ENCODE measurements at places on chromosomes 16 and 17.

GRCh38 chr16:71303938-71304337 is 14.7 kb upstream of the CMTR2 start:
- no peak for DNase-seq

DNA sequence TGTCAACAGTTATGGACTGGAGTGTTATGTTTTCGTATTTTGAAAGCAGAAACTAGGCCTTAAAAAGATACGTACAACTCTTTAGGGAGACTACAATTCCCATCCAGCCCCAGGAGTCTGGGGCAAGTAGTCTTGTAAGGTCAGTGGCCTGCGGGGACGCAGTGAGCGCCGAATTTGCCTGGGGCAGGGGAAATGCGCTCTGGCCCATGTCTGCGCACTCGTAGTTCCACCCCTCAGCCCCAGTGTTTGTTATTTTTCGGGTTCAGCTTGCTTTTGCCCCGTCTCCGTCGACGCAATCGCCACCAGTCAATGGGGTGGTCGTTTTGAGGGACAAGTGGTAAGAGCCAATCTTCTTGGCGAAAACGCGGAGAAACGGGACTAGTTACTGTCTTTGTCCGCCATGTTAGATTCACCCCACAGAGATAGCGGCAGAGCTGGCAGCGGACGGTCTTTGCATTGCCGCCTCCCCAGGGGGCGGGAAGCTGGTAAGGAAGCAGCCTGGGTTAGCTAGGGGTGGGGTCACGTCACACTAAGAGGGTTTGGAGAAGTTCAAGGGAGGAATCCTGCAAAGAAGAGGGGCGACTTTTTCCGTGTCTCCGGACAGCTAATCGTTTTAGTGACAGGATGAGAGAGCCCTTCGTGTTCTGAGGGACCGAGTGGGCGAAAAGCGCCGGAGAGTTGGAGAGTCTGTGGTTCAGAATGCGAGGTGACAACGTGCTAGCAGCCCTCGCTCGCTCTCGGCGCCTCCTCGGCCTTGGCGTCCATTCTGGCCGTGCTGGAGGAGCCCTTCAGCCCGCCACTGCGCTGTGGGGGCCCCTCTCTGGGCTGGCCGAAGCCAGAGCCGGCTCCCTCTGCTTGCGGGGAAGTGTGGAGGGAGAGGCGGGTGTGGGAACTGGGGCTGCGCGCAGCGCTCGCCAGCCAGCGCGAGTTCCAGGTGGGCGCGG is 1.1 kb upstream of the BRCA1 start:
- peak; percentile 18 for DNase-seq

- DNase-seq: no peak
Measured at GRCh38 chr16:71631776-71632175, 5.8 kb downstream of the MARVELD3 start.

- no peak for DNase-seq
Measured at GRCh38 chr17:61686113-61686512, 95.1 kb upstream of the NACA2 start.

DNA sequence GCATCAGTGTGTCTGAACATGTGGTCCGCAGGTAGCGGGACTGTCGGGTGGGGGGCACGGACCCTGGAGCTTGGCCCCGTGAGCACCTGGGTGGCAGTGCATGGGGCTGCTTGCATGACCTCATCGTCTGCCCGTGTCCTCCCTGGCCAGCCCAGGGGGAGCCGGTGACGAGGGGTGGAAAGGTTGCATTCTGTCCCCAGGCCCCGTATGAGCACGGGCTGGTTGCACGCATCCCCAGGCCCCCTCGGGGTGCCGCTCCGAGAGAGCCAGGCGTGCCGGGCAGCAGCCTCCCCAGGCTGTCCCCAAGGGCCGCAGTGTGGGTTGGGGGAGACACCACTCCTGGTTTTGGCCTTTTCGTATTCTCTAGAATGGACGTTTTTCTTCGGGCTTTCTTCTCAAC is 29.9 kb downstream of the TSC2 start:
- no peak for DNase-seq

DNA sequence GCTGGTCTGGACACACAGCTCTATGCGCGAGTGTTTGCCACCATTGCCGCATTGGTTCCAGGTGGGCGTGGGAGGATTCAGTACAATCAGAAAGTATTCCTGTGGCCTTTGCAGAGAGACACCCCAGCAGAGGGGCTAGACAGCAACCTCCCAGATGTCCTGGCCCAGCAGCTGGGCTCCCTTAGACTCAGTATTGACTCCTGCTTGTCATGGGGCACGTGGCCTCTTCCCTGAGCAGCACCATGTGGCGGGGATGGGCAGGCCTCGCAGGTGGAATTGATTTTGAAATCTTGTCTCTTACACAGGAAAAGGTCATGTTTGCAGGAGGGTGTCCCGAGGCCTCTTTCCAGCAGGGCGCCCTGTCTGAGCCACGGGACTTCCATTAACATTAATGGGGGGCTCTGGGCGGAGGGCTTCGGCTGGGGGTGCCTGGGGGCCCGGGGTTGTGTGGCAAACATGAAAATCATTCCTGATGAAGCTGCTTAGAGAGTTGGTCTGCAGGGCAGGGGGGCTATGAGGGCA is 96.4 kb downstream of the C16orf78 start:
- DNase-seq: no peak

DNA sequence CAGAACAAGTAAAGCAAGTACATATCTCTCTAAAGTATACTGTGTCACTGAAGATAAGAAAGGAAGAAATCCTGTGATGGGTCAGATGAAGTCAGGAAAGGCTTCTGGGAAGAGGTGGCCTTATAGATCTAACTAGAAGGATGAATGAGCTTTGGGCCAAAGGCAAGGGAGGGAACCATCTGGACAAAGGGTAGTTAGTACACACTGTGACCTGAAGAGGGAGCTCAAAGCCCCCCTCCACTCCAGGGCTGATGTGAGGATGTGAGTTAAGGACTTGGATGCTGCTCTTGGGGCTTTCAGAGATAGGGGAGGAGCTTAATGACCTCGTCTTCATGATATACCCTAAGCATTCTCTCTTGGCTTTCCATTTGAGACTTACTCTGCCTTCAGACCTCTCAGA is 185.3 kb upstream of the CACNG3 start:
- DNase-seq: peak; percentile 81

- no peak for DNase-seq
Measured at GRCh38 chr16:80992676-80993293, 13.9 kb downstream of the CMC2 start.

GRCh38 chr17:8322061-8322460 is 12.0 kb downstream of the ARHGEF15 start:
- no peak for DNase-seq

DNA sequence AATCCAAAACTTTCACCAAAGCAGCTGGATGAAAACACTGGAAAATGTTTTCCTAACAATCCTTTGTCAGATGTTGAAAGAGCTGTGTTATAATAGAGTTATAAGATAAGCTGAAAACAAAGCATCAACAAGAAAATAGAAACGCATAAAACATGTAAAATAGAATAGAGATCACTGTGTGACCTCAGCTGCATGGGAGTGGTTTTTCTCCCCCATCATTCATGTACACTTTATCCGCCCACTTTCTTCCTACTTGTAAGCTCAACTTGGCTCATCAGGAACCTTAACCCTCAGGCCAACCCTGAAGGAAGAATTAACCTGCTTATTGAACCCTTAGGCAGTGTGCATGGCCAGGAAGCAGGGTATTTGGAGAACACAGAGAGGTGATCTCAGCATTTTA is 238.5 kb upstream of the PMFBP1 start:
- DNase-seq: no peak

DNA sequence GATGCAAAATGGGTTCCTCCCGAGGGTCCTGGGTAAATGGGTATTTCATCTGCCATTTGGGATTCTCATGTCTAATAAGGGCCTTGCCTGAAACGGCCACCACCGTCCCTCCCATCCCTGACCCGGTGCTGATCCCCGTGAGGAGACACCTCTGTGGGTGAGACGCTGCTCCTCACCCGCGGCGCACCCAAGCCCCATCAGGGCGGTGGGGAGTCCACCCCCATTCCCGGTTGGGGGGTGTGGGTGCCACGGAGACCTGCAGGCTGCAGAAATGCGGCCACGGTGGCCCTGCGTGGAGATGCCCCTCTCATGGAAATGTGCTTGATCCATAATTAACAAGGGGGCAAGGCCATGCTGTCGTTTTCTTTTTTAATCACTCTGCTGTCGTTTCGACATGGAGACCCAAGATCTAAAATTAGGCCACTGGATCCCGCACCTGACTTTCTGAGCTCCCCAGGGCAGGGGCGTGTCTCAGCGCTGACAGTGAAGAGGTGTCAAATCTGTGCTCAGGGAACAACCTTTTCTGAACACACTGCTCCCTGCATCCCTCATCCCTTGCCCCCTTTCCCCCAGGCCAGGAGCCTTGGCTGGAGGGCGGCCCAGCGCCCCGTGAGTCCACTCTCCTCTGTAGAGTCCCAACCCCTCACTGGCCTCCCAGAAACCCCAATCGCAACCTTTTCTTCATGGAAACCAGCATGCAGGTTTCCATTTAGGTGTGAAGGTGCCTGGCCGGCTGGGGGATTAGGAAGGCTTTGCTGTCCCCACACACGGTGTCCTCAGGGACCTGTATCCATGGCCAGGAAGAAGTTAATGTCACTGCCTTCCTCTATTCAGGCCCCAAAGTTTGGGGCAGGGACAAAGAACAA is 38.9 kb downstream of the PEMT start:
- DNase-seq: no peak

DNA sequence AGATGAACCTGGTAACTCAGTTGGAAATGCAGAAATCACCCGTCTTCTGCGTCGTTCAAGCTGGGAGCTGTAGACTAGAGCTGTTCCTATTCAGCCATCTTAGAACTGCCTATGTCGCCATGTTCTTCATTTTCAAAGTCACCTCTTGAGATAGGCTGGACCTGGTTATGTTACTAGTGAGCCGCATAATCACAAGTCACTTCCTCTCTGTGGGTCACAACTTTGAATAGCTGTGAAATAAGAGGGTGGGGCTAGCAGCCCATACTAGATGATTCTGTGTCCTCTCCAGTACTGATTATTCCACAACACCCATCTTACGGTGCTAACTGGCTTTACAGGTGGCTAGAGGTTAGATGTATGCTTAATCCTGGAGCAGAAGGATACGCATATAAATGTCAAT is 74.2 kb downstream of the VPS53 start:
- no peak for DNase-seq

GRCh38 chr16:28309811-28310311 is 17.5 kb downstream of the SBK1 start:
- DNase-seq: no peak

- DNase-seq: no peak
Measured at GRCh38 chr17:49565948-49566491, 9.7 kb upstream of the NXPH3 start.

DNA sequence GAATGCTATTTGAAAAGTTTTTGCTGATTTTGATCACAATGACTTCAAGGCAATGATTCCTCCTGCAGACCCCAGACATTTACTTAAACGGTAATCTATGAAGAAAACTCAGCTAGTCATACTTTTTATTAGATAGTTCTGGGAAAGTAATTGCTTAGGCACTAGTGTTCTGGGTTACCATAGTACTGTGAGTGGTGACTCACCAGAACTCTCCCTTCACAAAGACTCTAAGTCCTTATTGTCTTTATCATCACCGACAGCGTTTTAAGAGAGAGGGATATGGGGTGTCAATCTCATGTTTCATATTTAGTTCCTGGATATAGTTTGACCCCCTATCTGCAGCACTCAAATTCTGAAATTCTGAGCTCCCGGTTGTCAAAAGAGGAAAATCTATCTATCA is 43.0 kb upstream of the CDH8 start:
- DNase-seq: no peak

- no peak for DNase-seq
Measured at GRCh38 chr17:59160157-59161025, 4.8 kb downstream of the PRR11 start.

- no peak for DNase-seq
Measured at GRCh38 chr17:3558603-3559269, 1.1 kb upstream of the TRPV3 start.

- DNase-seq: no peak
Measured at GRCh38 chr17:4309897-4310296, 46.1 kb upstream of the ANKFY1 start.

DNA sequence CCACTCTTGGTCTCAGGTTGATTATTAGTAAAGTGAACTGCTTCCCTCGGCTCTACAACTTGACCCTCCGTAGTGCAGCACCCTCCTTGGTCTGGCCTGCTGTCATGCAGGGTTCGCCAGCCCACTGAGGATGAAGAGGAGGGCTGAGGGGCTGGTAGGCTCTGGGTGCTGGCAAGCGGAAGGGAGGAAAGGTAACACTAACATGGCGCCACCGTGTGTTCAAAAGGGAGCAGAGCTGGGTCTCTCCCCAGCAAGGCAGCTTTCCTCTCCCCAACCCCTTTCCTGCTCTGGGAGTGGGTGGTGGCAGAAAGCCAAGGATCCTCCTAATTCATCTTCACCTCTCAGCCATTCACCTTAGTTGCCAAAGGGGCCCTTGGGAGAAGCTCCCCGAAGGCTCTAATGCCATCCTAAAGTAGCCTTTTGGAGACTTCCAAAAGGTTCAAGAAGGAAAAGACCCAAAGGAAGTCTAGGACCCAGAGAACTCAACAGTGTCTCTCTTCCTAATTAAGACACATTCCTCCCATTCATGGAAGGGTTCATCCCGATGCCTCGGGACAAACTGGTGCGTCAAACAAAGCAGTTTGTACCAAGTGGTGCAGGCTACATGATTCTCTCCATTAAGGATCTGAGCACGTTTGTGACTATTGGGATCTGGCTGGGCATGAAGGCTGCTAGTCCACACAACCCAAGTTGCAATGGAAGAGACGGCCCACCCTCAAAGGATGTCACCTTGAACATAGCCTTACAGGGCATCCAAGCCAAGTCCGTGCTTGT is 90.8 kb upstream of the TOB1 start:
- peak; percentile 85 for DNase-seq

- no peak for DNase-seq
Measured at GRCh38 chr16:17348042-17348783, 122.5 kb downstream of the XYLT1 start.

- DNase-seq: no peak
Measured at GRCh38 chr17:66379996-66380395, 77.6 kb downstream of the PRKCA start.

GRCh38 chr16:15652293-15653001 is 2.4 kb downstream of the NDE1 start:
- no peak for DNase-seq

DNA sequence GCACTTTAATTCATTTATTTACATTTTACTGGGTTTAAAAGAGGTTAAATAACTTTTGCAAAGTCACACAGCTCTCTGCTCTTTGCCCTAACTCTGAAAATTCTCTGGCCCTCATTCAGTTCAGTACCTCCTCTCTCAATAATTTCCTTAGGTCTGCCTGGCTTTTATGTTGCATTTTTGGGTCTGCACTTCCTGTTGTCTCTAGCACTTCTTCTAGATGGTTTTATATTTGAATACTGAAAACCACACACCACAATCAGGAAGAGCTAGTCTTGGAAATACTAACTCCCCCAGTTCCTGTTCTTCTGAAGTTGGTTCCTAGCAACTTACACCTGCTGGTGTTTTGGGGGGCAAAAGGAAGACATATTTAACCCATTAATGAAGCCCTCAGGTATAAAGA is 577.9 kb downstream of the HS3ST4 start:
- no peak for DNase-seq

- no peak for DNase-seq
Measured at GRCh38 chr16:69848637-69849545, 86.8 kb downstream of the WWP2 start.

- no peak for DNase-seq
Measured at GRCh38 chr17:68379692-68380677, 77.3 kb downstream of the WIPI1 start.

- DNase-seq: no peak
Measured at GRCh38 chr17:28497931-28498330, 8.2 kb upstream of the FOXN1 start.

All from neural progenitor cell (in vitro differentiated cells).